Mesendoderm (in vitro differentiated cells): ENCODE measurements at places on chromosomes 3 and 15.

DNA sequence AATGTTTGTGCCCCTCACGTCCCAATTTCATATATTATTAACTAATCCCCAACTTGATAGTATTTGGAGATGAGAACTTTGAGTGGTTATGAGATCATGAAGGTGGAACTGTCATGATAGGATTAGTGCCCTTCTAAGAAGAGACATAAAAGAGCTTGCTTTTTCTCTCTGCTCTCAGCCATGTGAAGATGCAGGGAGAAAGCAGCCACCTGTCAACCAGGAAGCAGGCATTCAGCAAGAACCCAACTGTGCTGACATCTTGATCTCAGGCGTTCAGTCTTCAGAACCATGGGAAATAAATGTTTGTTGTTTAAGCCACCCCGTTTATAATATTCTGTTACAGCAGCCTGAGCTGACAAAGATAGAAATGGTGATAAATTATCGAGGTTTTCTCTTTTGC lies 278.7 kb upstream of the KCNMB2 start:
- no peak for DNase-seq
- no peak overlapping the region for H3K27ac ChIP-seq
- H3K4me1 ChIP-seq: no peaks in the 10 kb centered on the region
- H3K4me3 ChIP-seq: no peak overlapping the region

- DNase-seq: no peak
- no peaks in the 10 kb centered on the region for H3K36me3 ChIP-seq
- no peak overlapping the region for H3K27ac ChIP-seq
- H3K4me1 ChIP-seq: no peaks in the 10 kb centered on the region
- H3K4me3 ChIP-seq: no peak overlapping the region
- no peaks in the 10 kb centered on the region for H3K27me3 ChIP-seq
Measured at GRCh38 chr3:140748903-140749302, 71.0 kb downstream of the TRIM42 start.

GRCh38 chr15:89836267-89837133 lies 21.8 kb upstream of the ANPEP start:
- H3K4me3 ChIP-seq: no peak overlapping the region
- DNase-seq: peak; percentile 71
- no peaks in the 10 kb centered on the region for H3K27me3 ChIP-seq
- H3K27ac ChIP-seq: peak overlapping the region; percentile 55
- peaks cover 3% of the 10 kb centered on the region for H3K4me1 ChIP-seq
- peaks cover 5% of the 10 kb centered on the region for H3K36me3 ChIP-seq

DNA sequence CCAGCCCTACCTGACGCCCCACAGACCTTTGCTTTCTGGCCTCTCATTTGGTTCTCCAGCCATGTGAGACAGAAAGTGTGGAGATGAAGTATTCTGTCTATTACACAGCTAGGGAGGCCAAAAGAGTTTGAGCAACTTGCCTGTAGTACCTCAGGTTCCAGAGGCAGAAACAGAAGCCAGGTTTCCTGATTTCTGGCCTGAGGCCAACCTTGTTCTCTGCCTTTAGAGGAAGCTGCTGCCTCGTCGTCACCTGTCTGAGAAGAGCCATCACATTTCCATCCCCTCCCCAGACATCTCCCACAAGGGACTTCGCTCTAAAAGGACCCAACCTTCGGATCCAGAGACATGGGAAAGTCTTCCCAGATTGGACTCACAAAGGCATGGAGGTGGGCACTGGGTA lies 3.8 kb downstream of the IL17RE start:
- H3K4me3 ChIP-seq: no peak overlapping the region
- no peaks in the 10 kb centered on the region for H3K36me3 ChIP-seq
- DNase-seq: no peak
- no peak overlapping the region for H3K27ac ChIP-seq
- H3K4me1 ChIP-seq: peaks cover 7% of the 10 kb centered on the region

DNA sequence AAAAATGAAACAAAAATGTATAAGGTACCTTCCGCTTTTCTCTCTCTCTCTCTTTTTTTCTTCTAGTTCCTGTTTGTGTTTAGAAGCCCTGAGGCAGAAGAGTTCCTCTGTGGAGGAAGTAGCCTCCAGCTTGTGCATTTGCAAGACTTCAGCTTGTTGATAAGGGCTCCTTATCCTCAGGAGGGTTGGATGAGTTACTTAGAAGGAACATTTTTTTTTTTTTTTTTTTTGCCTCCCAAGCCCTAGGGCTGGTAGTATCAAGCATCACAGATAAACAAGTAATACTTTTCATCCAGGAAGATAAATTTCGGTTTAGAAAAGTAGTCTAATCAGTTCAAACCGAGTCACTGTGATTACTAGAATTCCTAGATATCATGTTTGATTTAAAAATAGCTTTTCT lies 91.0 kb upstream of the CBLB start:
- peak; percentile 49 for DNase-seq
- H3K27ac ChIP-seq: no peak overlapping the region
- H3K27me3 ChIP-seq: no peaks in the 10 kb centered on the region
- H3K4me1 ChIP-seq: no peaks in the 10 kb centered on the region

DNA sequence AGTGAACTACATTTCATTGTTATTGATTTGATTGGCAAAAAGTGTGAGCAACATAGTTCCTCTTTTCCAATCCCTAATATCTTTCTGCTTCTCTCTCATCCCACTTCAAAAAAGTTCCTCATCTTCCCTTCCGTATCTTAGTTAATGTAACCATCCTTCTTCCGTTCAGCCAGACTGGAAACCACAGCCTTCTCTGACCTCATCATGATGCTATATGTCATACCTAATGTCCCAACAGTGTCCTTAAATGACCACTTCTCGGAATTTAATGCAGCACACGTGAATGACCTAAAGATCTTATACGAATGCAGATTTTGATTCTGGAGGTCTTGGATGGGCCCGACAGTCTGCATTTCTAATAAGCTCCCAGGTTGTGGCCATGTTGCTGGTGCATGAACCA lies 320.3 kb upstream of the SATB1 start:
- H3K27ac ChIP-seq: no peak overlapping the region
- H3K4me3 ChIP-seq: no peak overlapping the region
- no peak for DNase-seq
- H3K4me1 ChIP-seq: no peaks in the 10 kb centered on the region
- H3K36me3 ChIP-seq: no peaks in the 10 kb centered on the region

GRCh38 chr3:196749125-196749524 lies 9.5 kb downstream of the PAK2 start:
- H3K4me3 ChIP-seq: no peak overlapping the region
- H3K27ac ChIP-seq: no peak overlapping the region
- no peaks in the 10 kb centered on the region for H3K27me3 ChIP-seq
- H3K4me1 ChIP-seq: no peaks in the 10 kb centered on the region
- no peaks in the 10 kb centered on the region for H3K36me3 ChIP-seq
- DNase-seq: no peak

- no peak overlapping the region for H3K4me3 ChIP-seq
- H3K36me3 ChIP-seq: no peaks in the 10 kb centered on the region
- no peaks in the 10 kb centered on the region for H3K4me1 ChIP-seq
- no peak for DNase-seq
- no peaks in the 10 kb centered on the region for H3K27me3 ChIP-seq
- no peak overlapping the region for H3K27ac ChIP-seq
Measured at GRCh38 chr15:28993051-28993719, 107.4 kb downstream of the APBA2 start.

- H3K4me1 ChIP-seq: no peaks in the 10 kb centered on the region
- H3K27ac ChIP-seq: no peak overlapping the region
- no peak for DNase-seq
- H3K4me3 ChIP-seq: no peak overlapping the region
- H3K27me3 ChIP-seq: no peaks in the 10 kb centered on the region
Measured at GRCh38 chr15:80811781-80812315, 32.7 kb downstream of the CEMIP start.

GRCh38 chr15:48170981-48171380 lies 7.1 kb downstream of the MYEF2 start:
- H3K27ac ChIP-seq: no peak overlapping the region
- no peak overlapping the region for H3K4me3 ChIP-seq
- no peaks in the 10 kb centered on the region for H3K36me3 ChIP-seq
- H3K4me1 ChIP-seq: no peaks in the 10 kb centered on the region

GRCh38 chr15:53982876-53983275 lies 4.6 kb downstream of the UNC13C start:
- H3K4me3 ChIP-seq: no peak overlapping the region
- DNase-seq: no peak
- H3K27ac ChIP-seq: no peak overlapping the region
- no peaks in the 10 kb centered on the region for H3K27me3 ChIP-seq
- H3K4me1 ChIP-seq: no peaks in the 10 kb centered on the region

- no peak overlapping the region for H3K4me3 ChIP-seq
- H3K27ac ChIP-seq: no peak overlapping the region
- no peaks in the 10 kb centered on the region for H3K36me3 ChIP-seq
Measured at GRCh38 chr3:190617185-190617584, 103.3 kb downstream of the IL1RAP start.

DNA sequence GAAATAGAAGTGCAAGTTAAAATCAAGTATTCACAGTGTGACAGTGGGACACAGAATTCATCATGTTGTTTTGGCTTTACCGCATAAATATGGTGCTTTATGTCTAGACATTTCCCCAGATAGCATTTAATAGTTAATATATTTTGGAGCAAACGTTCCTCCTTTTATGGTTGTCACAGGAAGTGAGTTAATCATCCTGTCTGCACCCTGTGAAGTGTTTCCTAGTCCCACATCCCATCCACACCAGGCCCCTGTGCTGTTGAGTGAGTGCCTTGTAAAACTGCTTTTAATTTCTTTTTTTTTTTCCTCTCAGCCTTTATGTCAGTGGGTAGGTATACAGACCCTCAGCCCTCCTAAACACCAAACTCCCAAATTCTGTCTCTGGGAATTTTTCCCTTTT lies 393.7 kb downstream of the FEZF2 start:
- no peaks in the 10 kb centered on the region for H3K27me3 ChIP-seq
- H3K27ac ChIP-seq: no peak overlapping the region
- peaks cover 1% of the 10 kb centered on the region for H3K4me1 ChIP-seq
- H3K4me3 ChIP-seq: no peak overlapping the region

DNA sequence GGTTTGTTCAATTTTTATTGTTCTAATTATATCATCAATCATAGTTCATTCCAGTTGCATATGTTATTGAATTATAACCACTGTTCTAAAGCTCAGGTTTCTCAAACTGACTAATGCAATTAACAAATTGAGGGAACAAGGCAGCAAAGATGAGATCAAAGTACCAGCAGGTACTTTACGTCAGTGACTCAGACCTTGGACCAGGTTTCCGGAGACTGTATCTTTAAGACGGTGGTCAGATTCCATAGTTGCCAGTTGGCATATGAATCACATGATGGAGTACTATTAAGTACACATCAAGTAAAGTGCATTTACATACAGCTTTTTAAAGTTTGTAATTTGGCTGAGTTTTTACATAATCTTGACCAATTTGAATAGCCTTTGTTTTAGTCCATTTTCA lies 583.6 kb upstream of the ROBO2 start:
- no peak for DNase-seq

- no peak overlapping the region for H3K27ac ChIP-seq
- H3K4me1 ChIP-seq: peaks cover 10% of the 10 kb centered on the region
- no peak for DNase-seq
- no peaks in the 10 kb centered on the region for H3K36me3 ChIP-seq
- no peaks in the 10 kb centered on the region for H3K27me3 ChIP-seq
- no peak overlapping the region for H3K4me3 ChIP-seq
Measured at GRCh38 chr3:183551930-183552329, 3.6 kb downstream of the KLHL6 start.

GRCh38 chr15:81279621-81280485 lies 44.1 kb downstream of the STARD5 start:
- H3K4me3 ChIP-seq: no peak overlapping the region
- no peak for DNase-seq
- no peak overlapping the region for H3K27ac ChIP-seq
- no peaks in the 10 kb centered on the region for H3K36me3 ChIP-seq
- no peaks in the 10 kb centered on the region for H3K4me1 ChIP-seq
- H3K27me3 ChIP-seq: no peaks in the 10 kb centered on the region

GRCh38 chr15:67613708-67614107 lies 71.2 kb downstream of the MAP2K5 start:
- DNase-seq: peak; percentile 21
- no peaks in the 10 kb centered on the region for H3K4me1 ChIP-seq
- no peak overlapping the region for H3K27ac ChIP-seq
- no peak overlapping the region for H3K4me3 ChIP-seq
- H3K27me3 ChIP-seq: no peaks in the 10 kb centered on the region

DNA sequence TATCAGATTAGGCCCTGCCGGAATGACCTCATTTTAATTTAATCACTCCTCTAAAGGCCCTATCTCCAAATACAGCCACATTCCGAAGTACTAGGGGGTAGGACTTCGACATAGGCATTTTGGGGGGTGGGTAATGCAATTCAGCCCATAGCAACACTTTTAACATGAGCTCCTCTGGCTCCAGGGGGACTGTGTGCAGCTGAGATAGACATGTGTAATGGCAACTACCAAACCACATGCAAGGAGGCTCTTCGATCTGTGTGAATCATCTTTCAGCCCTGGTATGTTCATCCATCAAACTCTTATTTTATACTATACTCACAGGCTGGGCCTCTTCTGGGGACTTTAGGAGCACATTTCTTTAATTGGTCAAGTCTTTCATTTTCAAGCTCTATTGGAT lies 57.4 kb upstream of the PPARG start:
- no peak overlapping the region for H3K27ac ChIP-seq
- no peaks in the 10 kb centered on the region for H3K36me3 ChIP-seq
- DNase-seq: no peak

GRCh38 chr3:71515636-71516365 lies 67.7 kb downstream of the FOXP1 start:
- no peaks in the 10 kb centered on the region for H3K36me3 ChIP-seq
- H3K27ac ChIP-seq: no peak overlapping the region
- peaks cover 5% of the 10 kb centered on the region for H3K4me1 ChIP-seq
- no peak overlapping the region for H3K4me3 ChIP-seq
- no peaks in the 10 kb centered on the region for H3K27me3 ChIP-seq

DNA sequence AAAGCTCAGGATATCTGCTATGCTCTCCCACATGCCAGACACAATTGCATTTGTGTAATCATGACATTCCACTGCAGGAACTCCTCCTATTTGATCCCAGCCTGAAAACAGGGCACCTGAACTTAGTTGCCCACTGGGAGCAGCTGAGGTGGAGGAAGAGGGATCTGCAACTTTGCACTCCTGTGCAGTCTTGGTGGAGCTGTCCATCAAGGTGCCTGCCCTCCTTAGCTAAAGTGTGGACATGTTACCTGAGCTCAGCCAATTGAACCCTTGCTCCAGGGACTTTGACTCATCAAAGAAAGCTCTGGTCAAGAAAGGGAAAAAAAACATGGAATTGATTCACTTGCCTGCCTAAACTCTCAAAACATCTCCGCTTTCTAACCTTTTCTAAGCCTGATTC lies 33.3 kb upstream of the TUBGCP5 start:
- no peaks in the 10 kb centered on the region for H3K27me3 ChIP-seq
- no peak overlapping the region for H3K27ac ChIP-seq
- peak; percentile 6 for DNase-seq
- H3K4me3 ChIP-seq: no peak overlapping the region
- no peaks in the 10 kb centered on the region for H3K4me1 ChIP-seq

- no peaks in the 10 kb centered on the region for H3K36me3 ChIP-seq
- H3K27ac ChIP-seq: no peak overlapping the region
- DNase-seq: no peak
- H3K27me3 ChIP-seq: no peaks in the 10 kb centered on the region
- no peak overlapping the region for H3K4me3 ChIP-seq
- H3K4me1 ChIP-seq: peaks cover 3% of the 10 kb centered on the region
Measured at GRCh38 chr3:65712140-65712539, 326.6 kb downstream of the MAGI1 start.

- no peaks in the 10 kb centered on the region for H3K36me3 ChIP-seq
- H3K27me3 ChIP-seq: no peaks in the 10 kb centered on the region
- no peak overlapping the region for H3K4me3 ChIP-seq
- DNase-seq: no peak
- peaks cover 14% of the 10 kb centered on the region for H3K4me1 ChIP-seq
Measured at GRCh38 chr15:85518979-85519761, 138.8 kb downstream of the AKAP13 start.
